ENCODE measurements at places on chromosomes 5 and 9.

DNA sequence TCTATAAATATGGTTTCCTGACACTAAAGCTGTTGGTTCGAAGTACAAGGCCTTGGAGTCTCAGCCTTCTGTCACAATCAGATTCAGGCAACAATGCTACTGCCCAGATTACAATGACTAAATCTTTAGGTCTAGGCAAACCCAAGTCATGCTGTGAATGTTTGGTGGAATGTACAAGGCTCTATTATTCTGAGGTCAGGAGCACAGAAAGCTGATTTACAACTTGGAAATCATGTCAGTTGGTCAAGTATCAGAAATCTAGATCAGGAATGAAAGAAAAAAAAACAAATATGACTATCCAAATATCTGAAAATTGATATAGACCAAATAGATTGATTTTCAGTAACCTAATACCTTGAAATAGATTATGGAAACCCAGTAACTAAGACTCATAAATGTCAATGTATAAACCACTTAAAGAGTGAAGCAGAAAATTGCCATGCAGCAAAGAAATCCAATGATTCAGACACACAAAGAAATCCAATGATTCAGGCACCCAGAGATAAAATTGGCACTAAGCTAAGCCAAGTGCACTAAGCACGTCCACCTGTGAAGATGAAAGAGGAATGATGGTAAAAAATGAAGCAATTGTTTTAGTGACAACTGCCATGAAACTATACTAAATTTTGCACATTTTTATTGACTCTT, 588.0 kb upstream of the TUSC1 start:
- DNase-seq, result no peak

- no peak for DNase-seq
Measured at GRCh38 chr5:6753851-6754250, 40.6 kb downstream of the TENT4A start.

- no peak for DNase-seq
Measured at GRCh38 chr5:96605144-96605837, 56.9 kb upstream of the CAST start.

DNA sequence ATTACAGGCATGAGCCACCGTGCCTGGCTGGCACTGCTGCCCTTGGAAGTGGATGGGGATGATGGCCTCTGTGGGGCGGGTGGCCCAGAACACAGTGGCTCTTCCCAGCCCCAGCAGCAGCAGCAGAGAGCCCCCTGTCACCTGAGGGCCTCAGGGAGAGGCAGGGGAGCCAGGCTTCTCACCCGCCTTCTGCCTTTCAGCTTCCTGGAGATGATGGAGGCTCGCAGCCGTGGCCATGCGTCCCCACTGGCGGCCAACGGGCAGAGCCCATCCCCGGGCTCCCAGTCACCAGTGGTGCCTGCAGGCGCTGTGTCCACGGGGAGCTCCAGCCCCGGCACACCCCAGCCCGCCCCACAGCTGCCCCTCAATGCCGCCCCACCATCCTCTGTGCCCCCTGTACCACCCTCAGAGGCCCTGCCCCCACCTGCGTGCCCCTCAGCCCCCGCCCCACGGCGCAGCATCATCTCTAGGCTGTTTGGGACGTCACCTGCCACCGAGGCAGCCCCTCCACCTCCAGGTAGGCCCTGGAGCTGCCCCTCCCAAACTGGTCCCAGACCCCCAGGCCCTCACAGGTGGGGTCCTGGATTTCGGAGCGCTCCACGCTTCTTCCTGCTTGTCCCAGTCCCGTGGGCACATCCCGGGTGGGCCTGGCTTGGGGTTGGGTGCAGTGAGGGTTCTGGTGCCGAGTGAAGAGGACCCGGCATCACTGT, 5.0 kb upstream of the AJM1 start:
- no peak for DNase-seq

GRCh38 chr5:15787681-15788080, 287.7 kb downstream of the FBXL7 start:
- DNase-seq, result no peak
